IPS-NIHi11 (cell line): ENCODE measurements at places on chromosomes 16 and 17.

GRCh38 chr17:41786227-41787020 lies at the start of gene JUP:
TSS of gene JUP (minus strand) at chr17:41786711. CDS start at chr17:41771854, 14,857 bp downstream.
- DNase-seq = peak; percentile 93

DNA sequence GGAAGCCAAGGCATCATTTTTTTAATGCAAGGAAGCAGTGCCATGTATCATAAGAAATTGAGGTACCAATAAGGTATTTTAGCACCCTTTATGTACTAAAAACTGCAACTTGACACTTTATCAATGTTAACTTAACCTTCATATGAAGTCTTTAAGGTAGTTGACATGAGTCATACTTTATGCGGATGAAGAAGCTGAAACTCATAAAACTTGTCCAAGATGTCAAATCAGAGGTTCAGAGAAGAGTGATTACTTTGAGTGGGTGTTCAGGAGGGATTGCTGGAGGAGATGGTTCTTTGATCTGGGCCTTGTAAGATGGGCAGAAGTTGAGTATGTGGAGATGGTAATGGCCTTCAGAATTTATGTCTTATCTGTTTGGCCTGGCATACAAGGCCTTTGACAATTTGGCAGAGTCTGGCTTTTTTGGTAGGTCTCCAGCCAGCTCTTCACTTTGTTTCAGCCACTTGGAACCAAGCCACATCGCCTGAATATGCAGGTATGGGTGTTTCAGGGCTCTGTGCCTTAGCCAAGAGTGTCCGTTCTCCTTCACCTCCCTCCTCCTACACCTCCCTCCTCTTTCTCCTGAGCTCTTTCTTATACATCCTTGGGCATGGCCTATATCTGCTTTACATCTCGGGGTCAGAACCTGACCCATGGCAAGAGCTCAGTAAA lies 23.7 kb downstream of the YPEL2 start:
- DNase-seq = no peak

DNA sequence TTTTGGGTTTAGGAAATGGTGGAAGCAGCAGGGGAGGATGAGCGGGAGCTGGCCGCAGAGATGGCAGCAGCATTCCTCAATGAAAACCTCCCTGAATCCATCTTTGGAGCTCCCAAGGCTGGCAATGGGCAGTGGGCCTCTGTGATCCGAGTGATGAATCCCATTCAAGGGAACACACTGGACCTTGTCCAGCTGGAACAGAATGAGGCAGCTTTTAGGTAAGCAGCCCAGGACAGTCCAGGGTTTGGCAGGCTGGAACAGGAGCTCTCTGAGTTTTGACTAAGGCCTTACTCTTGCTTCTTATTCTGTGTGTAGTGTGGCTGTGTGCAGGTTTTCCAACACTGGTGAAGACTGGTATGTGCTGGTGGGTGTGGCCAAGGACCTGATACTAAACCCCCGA lies 41.4 kb downstream of the SF3B3 start:
- no peak for DNase-seq

DNA sequence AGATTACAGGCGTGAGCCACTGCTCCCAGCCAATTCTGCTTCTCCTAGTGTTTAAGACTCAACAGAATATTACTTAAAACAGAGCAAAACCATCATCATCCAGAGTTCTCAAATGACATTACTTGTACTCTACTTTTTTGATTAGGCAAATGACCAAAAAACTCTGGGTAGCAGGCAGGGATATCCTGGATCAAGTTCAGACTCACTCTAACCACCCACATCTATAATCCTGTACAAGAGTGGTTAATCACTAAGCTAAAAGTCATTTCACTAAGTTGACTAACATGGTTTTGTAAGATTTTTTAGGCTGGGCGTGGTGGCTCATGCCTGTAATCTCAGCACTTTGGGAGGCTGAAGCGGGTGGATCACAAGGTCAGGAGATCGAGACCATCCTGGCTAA lies 6.8 kb downstream of the NAE1 start:
- DNase-seq = no peak

- no peak for DNase-seq
Measured at GRCh38 chr17:42272162-42272907, 3.9 kb downstream of the STAT5B start.

DNA sequence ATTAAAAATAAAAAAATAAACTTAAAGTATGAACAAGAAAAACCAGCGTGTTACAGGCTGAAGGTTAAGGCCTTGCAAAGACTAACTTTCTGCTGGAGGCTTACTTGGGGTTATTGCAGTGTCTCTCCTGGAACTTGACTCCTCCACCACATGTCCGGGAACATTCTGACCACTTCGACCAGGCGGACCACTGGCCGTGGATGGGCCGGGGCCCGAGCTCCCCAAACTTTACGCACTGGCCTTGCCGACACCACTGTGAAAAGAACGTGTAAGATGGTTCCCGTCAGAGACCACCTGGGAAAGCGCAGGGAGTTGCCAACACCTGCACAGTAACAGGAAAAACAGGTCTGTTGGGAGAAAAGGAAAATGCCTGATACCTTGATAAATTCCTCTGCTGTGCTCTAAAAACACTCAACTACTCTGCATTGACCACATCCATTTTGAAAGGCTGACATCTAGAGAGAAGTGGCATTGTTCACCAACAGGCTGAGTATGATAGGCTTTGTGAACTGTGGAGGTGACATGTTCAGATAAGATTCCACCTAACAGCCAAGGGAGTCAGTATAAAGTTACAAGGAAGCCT lies 99.1 kb downstream of the ADAMTS18 start:
- DNase-seq = peak; percentile 9

DNA sequence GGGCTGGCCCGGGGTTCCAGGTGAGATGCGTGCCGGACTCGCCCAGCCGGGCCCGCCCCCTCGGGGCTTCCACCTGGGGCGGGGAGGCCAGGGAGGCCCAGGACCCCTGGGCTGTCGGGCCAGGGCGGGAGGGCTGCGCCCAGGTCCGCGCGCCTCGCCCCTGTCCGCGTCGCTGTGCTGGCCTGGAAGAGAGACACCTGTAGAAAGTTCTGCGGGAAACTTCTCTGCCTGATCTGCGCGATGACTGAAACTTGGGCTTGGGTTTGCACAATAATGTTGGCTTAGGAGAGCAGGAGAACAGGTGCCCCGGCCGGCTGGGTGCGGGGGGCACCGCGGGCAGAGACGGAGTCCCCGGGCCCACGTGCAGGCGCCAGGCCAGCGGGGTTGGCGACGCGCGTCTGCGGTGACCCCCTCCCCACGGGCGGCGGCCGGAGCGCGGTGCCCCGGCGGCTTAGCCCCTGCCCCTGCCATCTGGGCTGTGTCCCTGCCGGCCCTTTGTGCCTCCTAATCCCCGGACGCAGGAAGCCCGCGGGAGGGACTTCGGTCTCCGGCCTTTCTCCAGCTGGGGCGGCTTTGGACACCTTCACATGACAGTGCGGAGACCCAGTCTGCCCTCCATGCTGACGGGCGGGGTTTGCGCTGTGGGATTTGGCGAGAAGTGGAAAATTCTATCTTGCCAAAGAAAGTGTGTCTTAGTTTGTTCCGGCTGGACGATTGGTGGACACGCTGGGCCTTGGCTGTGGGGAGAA lies 483 bp downstream of the LLGL2 start:
- DNase-seq = peak; percentile 47

GRCh38 chr16:50298591-50299507 lies 32.5 kb downstream of the ADCY7 start:
- no peak for DNase-seq

DNA sequence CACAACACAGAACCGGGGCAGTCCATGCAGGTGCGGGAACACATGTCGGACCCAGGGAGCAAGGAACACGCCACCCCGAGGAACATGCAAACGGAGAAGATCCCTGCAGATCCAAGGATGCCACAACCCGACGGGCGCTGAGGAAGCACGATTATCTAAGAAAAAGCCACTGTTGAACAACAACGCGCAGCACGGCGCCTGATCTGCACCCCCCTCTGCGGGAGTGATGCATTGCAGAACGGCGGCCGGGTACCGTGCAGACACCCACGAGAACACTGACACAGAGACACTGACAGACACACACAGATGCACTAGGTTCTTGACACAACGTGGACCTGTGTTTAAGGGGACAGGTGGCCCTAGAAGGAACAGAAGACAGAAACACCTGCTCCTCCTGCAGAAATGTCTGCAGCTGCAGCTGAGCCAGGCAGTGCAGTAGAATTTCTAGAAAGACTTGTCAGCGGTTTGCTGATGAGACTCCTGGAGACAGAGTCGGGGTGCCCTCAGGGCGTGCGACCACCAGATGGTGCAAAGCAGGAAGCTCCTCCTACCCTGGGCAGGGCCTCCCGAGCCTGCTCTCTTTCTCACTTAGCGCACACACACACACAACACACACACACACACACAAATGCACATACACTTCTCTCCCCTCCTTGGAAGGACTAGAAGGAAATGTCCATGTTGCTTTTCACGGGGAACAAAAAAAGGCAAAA lies 7.5 kb downstream of the NPTX1 start:
- DNase-seq = no peak

- DNase-seq = no peak
Measured at GRCh38 chr17:76469076-76469990, 1.9 kb downstream of the AANAT start.

- DNase-seq = peak; percentile 61
Measured at GRCh38 chr16:715477-716199, 720 bp downstream of the METRN start.

DNA sequence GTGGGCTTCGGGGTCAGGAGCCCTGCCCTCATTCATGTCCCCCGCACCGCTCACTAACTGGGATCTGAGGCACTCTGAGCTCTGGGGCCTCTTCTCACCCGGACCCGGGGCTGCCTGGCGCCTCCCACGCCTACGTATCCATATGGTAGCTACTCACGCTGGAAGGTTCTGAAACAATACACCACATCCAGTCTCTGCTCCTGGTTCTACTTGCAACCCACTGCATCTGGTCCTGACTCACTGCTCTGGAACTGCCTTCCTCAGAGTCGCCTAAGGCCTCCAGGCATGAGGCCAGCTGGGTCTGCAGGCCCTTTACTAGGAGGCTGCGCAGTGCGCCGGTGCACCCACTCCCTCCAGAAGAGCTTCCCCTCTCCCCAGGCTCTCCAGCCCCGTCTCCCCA lies 18.1 kb downstream of the USP36 start:
- no peak for DNase-seq

GRCh38 chr17:80291260-80291659 lies 30.6 kb downstream of the RNF213 start:
- DNase-seq = no peak
